ENCODE measurements at places on chromosomes 12 and 14. TPM values are rescaled to one million over a fixed set of nuclear protein-coding genes. Genes with fewer than 3 reads are reported as not detected.
A peak's percentile ranks its signal among the peaks of the same experiment; 100 is the strongest.

- no peak for DNase-seq
These were observed 1196.9 kb downstream of the VRK1 start for GRCh38 chr14:97994020-97994531.

DNA sequence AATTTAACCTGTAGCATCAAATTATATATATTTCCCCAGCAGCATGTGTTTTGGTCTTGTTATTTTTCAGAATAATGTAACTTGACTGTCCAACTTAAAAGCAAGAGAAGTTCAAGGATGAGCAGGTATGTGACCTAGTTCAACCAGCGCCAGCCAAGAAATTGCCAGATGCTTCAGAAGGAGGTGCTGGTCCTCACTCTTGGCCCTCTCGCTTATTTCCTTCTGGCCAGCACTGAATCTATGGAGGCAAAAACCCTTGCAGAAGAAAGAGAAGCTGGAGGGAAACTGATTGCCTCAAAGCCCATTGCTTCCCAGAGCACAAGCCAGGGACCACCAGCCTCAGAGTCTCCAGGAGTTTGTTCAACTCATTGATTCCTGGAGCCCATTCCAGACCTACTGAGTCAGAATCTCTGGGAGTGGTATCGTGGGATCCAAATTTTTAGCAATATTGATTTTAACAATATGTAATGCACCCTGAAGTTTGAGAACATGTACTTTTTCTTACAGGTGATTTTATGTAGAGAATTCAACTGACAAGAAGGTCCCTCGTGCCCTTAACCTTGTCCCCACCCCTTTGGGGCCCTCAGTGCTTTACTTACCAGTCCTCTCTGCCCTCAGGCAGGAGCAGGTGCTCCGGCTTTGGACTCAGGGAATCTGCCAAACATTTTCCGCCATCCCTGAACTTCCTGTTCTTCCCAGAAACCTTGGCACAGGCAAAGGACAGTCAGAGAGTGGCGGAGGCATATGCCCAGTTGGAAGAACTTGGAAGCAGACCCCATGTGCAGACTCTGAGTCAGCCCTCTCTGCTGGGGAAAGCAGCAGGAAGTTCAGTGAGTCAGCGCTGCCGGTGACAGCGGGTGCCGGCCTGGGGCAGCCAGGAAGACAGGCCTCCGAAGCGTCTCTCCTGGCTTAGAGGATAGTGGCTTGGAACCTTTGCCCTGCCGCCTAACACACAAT lies 10.4 kb downstream of the BEST3 start:
- peak; percentile 55 for DNase-seq

DNA sequence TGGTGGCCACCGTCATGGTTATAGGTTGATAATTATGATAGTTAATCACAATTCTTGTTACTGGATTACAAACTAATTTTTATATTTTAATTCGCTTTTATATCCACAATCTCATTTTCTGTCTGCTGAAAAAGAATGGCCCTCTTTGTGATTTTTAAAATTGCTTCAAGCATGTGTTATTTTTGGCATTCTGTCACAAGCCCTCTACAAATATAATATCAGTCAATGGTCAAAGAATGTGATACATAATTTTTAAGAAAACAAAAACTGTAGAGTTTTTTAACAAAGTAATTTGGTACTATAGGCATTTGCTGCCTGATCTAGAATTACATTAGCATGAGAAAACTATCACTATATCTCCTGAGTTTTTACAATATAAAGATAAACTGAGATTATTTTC lies 352.0 kb upstream of the TMTC1 start:
- DNase-seq: no peak

MYRFL gene
- not detected for total RNA-seq

DNA sequence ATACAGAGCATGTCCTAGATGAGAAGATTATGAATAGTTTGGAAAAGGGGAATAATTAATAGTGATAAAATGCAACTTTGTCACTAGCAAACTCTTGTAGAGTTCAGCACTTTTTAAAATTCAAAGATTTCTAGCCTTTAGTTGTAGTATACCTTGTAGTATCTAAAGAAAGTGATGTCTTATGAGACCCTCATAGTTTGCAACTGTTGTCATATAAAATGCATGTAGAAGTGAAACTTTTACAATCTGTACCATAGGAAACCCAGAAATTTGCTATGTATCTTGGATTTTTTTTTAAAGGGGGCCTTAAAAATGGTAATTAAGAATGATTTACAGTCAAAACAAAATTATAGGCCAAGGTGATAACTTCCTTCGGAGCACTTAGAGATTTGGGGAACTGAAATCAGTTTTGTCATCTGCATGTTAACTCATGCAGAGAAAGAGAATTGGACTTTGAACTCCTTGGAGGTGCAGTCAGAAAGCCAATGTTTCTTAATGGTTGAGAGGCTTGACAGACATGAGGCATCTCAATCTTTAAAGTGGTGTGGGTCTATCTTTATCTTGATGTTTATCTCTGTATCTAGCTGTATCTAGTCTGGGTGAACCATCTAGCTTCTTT lies 1.3 kb downstream of the LRRK2 start:
- DNase-seq: no peak

- DNase-seq: no peak
These were observed 514.1 kb downstream of the MED13L start for GRCh38 chr12:115763376-115763775.

TMEM121 gene
- total RNA-seq: 4.0 TPM

SLIRP gene
- total RNA-seq: 201 TPM

GRCh38 chr14:25988536-25988935 lies 609.3 kb downstream of the NOVA1 start:
- no peak for DNase-seq
